ENCODE measurements at places on chromosomes 11 and 22. TPM values are rescaled to one million over a fixed set of nuclear protein-coding genes. Genes with fewer than 3 reads are reported as not detected.

The HDHD5 gene
- 8.2 TPM for polyA plus RNA-seq

The ADAMTS15 gene
- polyA plus RNA-seq, result 0.07 TPM

The SCN2B gene
- 19.5 TPM for polyA plus RNA-seq

The INPP5J gene
- 2.9 TPM for polyA plus RNA-seq

The OR51B4 gene
- polyA plus RNA-seq, result not detected

The KCNK4 gene
- 0.17 TPM for polyA plus RNA-seq

The PARVG gene
- polyA plus RNA-seq, result 39.1 TPM

The APOL4 gene
- not detected for polyA plus RNA-seq

The METTL15 gene
- polyA plus RNA-seq, result 4.9 TPM

The NXF1 gene
- 25.0 TPM for polyA plus RNA-seq

The TRIM49 gene
- not detected for polyA plus RNA-seq

The CD6 gene
- polyA plus RNA-seq, result not detected

The OR51F1 gene
- polyA plus RNA-seq, result not detected
